Stimulated activated CD4-positive, alpha-beta T cell treated with anti-CD3 and anti-CD28 coated beads, Interleukin-15, amount 100 ng/mL, for 1 hour (primary cell): ENCODE measurements at places on chromosomes 13 and 19.

- DNase-seq, result no peak
Measured at GRCh38 chr19:7304200-7304599, 10.0 kb upstream of the INSR start.

GRCh38 chr19:20028611-20029010, 10.7 kb downstream of the ZNF682 start:
- DNase-seq, result no peak

- peak; percentile 42 for DNase-seq
Measured at GRCh38 chr19:43784241-43784980, 3.6 kb upstream of the KCNN4 start.

DNA sequence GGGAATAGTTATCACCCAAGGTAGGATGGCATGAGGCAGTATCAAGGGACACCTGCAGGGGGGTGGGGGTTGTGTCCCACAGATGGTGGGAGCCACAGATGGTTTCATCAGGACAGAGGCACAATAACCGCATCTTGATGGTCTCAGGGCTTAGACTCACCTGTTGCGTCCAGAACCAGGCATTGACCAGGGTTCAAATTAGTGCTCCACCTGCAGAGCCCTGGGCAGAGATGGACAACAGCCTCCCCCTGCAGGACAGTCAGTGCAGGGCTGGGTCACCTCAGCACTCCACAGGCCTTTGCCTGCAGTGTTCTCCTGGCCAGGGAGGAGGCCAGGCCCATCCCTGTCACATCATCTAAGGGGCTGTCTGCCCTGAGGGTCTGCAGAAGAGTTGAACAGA, 14.5 kb upstream of the CEACAM1 start:
- no peak for DNase-seq

DNA sequence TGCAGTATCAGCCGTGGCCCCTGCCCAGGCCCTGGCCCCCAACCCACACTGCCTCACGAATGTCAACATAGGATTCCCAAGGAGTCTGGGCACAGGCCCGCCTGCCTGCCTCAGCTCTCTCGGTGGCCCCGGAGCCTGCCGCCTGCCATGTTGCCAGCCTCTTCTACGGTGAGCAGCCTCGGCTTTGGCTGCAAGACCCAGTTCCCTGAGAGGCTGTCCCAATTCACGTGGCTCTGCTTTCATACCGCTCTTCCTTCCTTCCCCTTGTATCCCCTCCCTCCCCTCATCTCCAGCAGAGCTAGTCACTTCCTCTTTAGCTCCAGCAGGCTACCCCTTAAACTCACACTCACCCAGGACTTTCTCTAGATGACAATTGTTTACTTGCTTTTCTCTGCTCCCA, 42.7 kb downstream of the SERP2 start:
- DNase-seq, result no peak

- peak; percentile 31 for DNase-seq
Measured at GRCh38 chr19:55484593-55485438, at the start of gene NAT14. NAT14 (plus strand) TSS chr19:55485188; CDS start chr19:55485709, 521 bp downstream.

- DNase-seq, result peak; percentile 38
Measured at GRCh38 chr19:4909156-4909896, at the start of gene UHRF1. UHRF1 (plus strand) TSS chr19:4909501; CDS start chr19:4910886, 1,385 bp downstream.

DNA sequence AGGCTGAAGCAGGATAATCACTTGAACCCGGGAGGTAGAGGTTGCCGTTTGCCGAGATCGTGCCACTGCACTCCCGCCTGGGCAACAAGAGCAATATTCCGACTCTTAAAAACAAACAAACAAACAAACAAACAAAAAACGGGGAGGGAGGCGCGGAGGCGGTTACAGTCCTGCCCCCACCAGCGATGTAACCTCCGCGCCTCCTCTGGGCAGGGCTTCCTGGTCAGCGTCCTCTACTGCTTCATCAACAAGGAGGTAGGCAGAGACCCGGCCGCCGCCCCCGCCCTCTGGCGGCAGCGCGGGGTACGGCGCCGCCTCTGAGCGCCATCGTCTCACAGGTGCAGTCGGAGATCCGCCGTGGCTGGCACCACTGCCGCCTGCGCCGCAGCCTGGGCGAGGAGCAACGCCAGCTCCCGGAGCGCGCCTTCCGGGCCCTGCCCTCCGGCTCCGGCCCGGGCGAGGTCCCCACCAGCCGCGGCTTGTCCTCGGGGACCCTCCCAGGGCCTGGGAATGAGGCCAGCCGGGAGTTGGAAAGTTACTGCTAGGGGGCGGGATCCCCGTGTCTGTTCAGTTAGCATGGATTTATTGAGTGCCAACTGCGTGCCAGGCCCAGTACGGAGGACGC, 10.2 kb downstream of the SNRPD2 start:
- peak; percentile 78 for DNase-seq

DNA sequence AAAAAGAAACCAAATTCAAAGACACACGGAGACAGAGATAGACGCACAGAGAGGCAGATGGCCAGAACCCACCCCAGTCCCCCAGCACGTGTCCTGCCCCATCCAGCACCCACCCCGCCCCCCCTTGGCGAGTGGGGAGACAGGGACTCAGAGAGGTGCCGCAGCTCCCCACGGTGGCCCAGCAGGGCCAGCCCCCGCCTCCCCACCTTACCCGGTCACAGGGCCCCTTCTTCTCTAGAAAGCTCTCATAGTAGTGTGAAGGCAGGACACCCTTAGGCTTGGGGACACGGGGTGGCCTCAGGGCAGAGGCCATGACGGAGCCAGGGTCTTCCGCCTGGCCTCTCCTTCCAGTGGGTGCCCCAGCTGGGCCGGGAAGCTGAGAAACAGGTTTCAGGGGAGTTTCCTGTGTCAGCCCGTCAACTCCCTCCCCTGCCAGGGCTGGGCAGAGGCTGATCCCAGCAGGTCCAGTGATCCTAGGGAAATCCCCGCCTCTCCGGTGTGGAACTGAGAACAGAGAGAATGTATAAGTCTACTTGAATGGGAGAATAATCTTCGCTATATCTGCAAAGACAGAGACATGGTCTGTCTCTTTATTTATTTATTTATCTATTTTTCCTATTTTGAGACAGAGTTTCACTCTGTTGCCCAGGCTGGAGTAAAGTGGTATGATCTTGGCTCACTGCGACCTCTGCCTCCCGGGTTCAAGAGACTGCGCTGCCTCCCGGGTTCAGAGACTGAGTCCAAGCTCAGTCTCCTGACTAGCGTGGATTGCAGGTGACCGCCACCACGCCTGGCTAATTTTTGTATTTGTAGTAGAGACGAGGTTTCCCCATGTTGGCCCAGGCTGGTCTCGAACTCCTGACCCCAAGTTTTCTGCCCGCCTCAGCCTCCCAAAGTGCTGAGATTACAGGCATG, at the start of gene STAP2:
TSS of gene STAP2 (minus strand) at position 387 of the 915 bp plus-strand sequence. CDS start at position 313, 74 bp downstream.
- DNase-seq, result peak; percentile 30

DNA sequence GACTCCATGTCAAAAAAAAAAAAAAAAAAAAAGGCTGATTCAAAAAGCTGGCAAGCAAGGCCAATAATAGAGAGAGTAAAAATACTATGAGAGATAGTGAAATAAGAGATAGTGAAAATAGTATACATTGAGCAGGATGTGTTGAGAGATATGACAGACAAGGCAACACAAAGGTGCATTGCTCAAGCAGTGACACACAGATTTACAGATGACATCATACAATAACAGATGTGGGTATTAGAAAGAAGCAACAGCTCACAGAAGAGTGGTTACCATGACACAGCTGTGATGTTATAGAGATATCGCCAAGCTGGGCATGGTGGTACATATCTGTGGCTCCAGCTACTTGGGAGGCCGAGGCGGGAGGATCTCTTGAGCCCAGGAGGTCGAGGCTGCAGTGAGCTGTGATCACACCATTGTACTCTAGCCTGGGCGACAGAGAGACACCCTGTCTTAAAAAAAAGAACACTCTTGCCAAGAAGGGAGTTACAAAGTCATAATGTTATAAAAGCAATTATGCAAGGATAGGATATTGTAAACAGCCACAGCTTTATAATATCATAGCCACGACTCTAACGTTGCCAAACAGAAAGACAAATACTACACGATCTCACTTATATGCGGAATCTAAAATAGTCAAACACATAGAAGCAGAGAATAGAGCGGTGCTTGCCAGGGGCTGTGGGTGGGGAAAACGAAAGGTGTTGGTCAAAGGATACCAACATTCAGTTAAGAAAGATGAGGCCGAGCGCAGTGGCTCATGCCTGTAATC, 10.3 kb downstream of the TNFSF9 start:
- DNase-seq, result no peak

DNA sequence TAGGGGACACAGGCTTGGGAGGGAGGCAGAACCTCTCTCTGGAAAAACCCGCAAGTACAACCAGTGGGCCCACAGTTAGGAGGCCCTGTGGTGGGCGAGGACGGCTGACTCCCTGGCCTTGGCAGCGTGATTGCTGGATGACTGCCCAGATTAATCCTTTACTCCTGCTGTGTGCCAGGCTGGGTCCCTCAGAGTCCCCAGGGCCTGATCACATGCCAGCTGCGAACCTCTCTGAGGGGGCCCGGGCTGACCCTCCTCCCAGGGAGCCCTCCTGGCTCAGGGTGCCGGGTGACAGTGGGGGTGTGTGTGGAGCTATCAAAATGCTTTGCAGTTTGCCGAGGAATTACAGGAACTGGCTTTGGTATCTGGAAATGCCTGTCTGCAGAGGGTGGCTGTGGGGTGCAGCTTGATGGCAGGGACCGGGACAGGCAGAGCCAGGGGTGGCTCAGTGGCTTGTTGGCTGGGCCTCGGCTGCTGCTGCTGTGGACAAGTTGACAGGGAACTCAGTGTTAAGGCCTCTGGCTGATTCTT, 48.9 kb downstream of the DNM2 start:
- DNase-seq, result no peak

DNA sequence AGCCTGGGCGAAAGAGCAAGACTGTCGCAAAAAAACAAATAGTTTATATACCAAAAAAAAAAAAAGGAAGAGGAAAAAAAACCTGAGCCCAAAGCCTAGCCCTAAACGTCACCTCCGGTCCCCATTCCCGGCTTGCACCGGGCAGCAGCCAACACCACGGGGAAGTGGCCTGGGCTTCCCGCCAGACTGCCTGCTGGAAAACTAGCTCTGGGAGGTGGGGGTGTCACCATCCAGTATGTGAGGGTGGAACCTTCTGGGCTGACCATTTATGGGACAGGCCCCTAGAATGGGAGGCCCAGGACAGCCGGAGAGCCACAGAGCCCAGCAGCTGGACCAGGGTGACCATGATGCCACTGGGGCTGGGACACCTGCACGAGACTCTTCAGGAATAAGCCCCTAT, 37.3 kb downstream of the IL12RB1 start:
- no peak for DNase-seq

DNA sequence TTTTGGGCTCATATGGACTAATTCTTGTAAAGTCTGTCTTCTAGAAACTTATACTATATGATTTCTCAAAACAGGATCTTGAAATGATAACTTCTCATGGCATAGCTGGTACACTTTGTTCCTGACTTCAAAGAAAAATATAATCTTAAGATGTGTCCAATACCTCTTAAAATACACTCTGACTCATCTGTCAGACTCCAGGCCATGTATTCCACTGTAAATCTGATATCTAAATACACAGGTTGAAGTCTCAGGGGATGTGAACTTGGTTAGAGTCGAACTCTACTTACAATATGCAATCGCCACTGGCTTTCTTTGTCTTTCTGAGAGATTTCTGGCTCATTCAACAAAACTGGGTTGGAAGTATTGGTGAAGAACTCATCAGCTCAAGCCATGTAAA, 99.8 kb downstream of the LACC1 start:
- DNase-seq, result no peak

GRCh38 chr13:46341112-46341711, 45.8 kb downstream of the RUBCNL start:
- DNase-seq, result no peak

- DNase-seq, result no peak
Measured at GRCh38 chr13:23799945-23800344, 89.3 kb downstream of the MIPEP start.

DNA sequence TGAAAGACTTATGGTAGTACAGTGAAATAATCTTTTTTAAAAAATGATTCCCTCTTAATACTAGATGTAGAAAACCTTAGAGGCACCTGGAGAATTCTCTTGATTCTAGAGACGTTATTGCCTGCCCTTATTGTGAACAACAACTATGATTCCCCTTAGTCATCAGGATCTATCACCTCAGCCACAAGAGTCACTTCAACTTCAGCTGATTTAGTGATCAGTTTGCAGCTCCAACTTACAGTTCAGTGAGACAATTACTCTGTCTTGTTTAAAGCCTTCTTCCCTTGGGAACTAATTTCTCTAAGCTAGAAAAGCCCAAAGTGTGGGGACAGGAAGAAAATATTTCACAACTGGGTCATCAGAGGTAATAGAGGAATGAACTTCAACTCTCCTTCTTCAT, 254.3 kb upstream of the SLITRK1 start:
- DNase-seq, result no peak

DNA sequence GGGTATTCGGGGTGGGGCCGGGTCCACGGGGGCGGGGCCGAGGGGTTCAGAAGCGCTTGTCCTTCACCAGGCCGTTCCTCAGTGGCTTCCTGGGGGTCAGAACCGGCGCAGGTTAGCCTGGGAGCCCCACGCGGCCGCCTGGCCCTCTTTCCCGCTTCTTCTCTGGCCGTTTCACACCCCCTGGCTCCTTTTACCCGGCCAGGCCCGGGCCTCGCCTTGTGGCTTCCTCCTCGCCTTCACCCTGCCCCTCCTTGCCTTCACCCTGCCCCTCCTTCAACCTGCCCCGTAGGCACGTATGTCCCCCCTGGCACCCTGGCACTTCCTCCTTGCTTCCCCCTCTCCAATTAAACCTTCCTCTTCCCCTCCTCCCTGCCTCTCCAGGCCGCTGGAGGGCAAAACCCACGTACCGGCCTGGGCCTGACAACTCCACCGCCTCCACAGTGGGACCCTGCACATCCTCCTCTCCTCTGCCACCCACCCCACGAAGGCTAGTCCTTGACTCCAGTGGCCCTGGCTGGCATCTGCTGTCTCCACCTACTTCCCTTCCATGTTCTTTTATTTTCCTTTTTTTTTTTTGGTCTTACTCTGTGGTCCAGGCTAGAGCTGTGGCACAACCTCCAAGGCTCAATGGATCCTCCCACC, 25.3 kb downstream of the CERS1 start:
- no peak for DNase-seq

DNA sequence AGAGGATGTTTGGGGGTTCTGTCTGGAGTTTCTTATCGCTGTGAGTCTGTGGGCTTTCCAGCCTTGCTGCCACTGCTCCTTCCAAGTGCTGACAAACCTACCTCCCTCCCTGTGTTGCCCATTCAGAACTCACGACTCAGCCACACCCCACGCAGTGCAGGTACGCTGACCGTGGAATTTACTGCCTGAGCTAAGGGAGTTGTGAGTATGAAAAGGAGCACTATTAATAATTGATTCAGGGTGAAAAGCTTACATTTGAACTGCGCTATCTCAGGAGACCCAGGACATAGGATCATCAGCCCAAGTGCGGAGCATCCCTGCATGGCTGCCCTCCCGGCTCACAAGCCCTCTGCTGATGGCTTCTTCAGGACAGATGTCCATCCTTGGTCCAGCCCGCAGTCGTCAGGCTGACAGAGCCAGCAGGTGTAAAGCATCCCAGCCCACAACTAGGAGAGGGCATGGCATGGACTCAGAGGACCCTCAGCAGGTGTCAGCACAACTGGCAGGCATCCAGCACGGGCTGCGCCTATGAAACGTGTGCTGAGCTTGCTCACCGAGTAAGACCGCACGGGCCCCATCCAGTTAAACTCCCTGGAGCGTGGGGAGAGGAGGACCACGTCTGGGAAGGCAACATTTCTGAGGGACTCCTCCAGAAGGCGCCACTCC, 244.0 kb downstream of the COL4A1 start:
- no peak for DNase-seq

GRCh38 chr13:44380404-44381165, 7.0 kb downstream of the SERP2 start:
- DNase-seq, result no peak

GRCh38 chr13:112066624-112067004, 335 bp upstream of the SOX1 start:
- DNase-seq, result peak; percentile 31

- peak; percentile 84 for DNase-seq
Measured at GRCh38 chr19:14419106-14419813, at the start of gene DDX39A. DDX39A (minus strand) TSS chr19:14419341; CDS start chr19:14413220, 6,121 bp downstream.
